ENCODE measurements at places on chromosomes 12 and 14.

DNA sequence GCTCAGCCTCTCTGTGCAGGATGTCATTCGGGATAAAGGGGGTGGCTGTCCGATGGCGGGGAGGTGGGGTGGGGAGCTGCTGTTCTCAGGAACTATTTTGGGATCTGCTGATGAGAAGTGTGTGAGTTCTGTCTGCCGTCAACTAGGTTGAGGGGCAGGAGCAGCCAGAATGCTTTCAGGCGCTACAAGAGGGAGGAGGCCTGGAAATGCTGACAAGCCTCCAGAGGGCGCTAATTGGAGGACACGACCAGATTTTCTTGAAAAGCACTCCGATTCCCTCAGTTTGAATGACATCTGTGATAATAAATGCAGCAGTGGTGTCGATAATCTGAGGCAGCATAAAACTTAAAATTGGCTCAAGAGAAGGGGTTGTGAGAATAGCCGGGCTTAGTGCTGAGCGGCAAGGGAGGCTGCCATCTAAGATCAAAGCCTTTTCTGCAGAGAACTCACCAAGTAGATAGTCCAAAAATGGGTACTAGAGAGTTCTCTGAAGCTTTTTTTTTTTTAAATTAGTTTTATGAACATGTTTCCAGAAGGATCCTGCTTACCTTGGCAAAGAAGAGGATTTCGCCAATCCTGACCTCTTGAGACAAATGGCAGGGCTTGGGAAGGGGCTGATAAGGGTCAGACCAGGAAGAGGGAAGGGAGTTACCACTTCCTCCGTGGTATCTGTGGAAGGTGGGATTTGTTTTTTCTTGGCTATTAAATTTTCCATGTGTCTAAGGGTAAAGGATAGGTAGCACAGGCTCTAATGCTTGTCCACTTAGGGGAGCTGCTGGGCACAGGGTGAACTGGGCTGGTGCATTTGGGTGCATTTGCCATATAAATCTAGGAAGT is 94.4 kb downstream of the CRACR2A start:
- H3K27me3 ChIP-seq, result no peaks in the 10 kb centered on the region
- H3K36me3 ChIP-seq, result no peaks in the 10 kb centered on the region
- H3K4me1 ChIP-seq, result peaks cover 10% of the 10 kb centered on the region
- DNase-seq, result peak; percentile 21

- H3K27me3 ChIP-seq, result no peaks in the 10 kb centered on the region
- H3K4me3 ChIP-seq, result no peak overlapping the region
- H3K27ac ChIP-seq, result no peak overlapping the region
- peaks cover 5% of the 10 kb centered on the region for H3K4me1 ChIP-seq
- no peaks in the 10 kb centered on the region for H3K36me3 ChIP-seq
- DNase-seq, result no peak
Observed at GRCh38 chr14:32825058-32825457, 113.6 kb upstream of the NPAS3 start.

DNA sequence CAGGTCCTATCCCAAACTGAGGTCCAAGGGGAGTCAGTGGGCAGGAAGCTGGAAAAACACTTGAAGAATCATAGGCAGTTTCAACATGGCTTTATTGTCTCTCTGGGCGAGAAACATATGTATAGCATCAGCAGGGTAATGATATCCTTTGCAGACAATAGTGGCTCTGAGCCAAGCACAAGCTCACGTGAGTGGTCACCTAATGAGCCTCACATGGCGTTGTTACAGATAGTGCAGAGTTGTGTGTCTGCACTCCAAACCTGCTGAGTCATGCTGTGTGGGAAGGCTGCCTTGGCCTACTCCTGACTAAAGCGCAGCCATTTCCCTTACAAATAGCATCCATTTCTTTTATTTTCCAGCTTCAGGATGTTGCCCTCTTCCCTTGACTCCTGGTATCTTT is 105.2 kb upstream of the SYT1 start:
- H3K27me3 ChIP-seq, result no peaks in the 10 kb centered on the region
- no peak overlapping the region for H3K4me3 ChIP-seq
- H3K4me1 ChIP-seq, result no peaks in the 10 kb centered on the region
- no peaks in the 10 kb centered on the region for H3K36me3 ChIP-seq
- DNase-seq, result no peak

DNA sequence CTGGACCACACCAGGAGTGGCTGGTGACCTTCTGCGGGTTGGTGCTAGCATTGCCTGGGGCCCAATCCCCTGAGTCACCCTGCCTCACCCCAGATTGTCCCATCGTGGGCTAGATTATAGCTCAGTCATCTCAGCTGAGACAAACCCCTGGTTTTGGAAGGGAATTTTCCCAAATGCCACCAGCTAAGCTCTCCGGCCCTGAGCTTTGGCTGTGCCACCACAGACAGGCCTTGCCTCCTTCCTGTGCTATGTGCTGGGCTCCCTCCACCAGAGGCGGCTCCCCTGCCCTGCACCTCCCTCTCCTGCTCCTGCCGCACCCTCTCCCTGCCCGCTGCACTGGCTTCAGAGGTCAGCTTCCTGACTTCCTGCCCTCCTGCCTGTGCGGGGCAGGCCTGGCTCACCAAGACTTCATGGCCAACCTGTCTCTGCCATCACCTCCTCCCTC is 196.3 kb downstream of the TSPAN9 start:
- no peak overlapping the region for H3K27ac ChIP-seq
- no peaks in the 10 kb centered on the region for H3K27me3 ChIP-seq
- no peak for DNase-seq
- H3K4me1 ChIP-seq, result no peaks in the 10 kb centered on the region
- H3K36me3 ChIP-seq, result no peaks in the 10 kb centered on the region

DNA sequence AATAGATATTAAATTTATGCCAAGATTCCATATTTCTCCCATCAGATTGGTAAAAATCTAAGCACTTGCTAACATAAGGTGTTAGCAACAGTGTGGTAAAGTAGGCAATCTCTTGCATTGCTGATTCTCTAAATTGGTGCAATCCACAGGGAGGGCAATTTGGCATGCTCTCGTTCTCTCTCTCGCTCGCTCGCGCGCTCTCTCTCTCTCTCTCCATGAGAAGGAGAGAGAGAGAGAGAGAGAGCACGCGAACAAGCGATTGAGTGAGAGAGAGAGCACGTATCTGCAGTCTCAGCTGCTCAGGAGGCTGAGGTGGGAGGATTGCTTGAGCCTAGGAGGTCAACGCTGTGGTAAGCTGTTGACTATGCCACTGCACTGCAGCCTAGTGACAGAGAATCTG is 25.9 kb downstream of the PSEN1 start:
- H3K36me3 ChIP-seq, result peaks cover 7% of the 10 kb centered on the region
- no peak for DNase-seq
- no peak overlapping the region for H3K4me3 ChIP-seq
- no peaks in the 10 kb centered on the region for H3K27me3 ChIP-seq

- DNase-seq, result peak; percentile 76
- peaks cover 11% of the 10 kb centered on the region for H3K4me1 ChIP-seq
- no peak overlapping the region for H3K4me3 ChIP-seq
- no peaks in the 10 kb centered on the region for H3K36me3 ChIP-seq
- no peak overlapping the region for H3K27ac ChIP-seq
Observed at GRCh38 chr12:124744659-124745464, 118.8 kb downstream of the SCARB1 start.

DNA sequence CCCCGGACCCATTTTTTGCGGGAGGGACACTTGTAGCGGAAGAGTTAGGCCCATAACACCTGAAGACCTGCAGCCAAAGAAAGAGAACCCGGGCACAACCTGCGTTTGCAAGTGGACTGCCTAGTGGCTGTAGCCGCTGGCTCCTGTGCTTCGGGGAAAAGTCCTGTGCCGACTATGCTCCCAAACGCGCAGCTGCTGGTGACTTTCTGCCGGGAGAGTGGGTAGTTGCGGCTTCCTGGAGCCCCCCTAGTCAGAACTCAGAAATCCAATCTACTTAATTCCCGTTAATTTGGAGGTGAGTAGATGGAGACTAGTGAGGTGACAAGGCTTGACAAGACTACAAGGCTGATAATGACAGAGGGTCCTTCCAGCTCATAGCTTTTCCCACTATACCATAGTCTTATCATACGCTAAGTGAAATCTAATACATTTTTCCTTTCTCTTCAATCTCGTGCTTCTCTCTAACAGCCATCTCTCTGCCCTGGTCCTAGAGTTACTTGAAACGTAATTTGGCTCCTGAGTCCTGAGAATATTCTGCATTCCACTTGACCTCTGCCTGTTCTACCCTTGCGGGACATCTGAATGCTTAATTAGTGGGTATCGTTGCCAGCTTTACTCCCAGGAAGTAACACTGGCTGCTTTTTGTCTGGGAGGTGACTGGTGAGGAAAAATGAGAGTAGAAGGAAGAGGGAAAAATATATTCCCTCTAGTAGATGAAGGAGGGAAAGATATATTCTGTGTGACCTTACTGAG is 556 bp downstream of the MTHFD1 start:
- H3K36me3 ChIP-seq, result peaks cover 6% of the 10 kb centered on the region
- H3K4me3 ChIP-seq, result peak overlapping the region; percentile 90

DNA sequence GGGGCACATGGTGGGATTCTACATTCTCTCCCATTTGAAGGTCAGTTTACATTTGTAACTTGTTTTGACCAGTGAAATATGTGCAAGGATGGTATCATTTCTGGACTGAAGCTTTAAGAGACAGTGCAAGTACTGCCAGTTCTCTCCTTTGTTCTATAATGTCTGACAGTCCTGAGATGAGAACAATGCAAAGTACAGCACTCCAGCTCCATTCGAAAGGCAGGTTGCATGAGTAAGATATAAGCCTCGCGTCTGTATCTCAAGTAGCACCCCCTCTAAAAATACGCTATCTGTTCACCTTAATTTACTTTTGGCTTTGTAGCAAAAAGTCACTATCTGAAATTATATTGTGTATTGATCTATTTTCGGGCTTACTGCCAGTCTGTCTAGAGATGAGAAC is 1122.2 kb upstream of the TMEM132C start:
- no peak for DNase-seq
- no peak overlapping the region for H3K4me3 ChIP-seq
- no peaks in the 10 kb centered on the region for H3K36me3 ChIP-seq
- H3K27ac ChIP-seq, result no peak overlapping the region
- no peaks in the 10 kb centered on the region for H3K27me3 ChIP-seq

DNA sequence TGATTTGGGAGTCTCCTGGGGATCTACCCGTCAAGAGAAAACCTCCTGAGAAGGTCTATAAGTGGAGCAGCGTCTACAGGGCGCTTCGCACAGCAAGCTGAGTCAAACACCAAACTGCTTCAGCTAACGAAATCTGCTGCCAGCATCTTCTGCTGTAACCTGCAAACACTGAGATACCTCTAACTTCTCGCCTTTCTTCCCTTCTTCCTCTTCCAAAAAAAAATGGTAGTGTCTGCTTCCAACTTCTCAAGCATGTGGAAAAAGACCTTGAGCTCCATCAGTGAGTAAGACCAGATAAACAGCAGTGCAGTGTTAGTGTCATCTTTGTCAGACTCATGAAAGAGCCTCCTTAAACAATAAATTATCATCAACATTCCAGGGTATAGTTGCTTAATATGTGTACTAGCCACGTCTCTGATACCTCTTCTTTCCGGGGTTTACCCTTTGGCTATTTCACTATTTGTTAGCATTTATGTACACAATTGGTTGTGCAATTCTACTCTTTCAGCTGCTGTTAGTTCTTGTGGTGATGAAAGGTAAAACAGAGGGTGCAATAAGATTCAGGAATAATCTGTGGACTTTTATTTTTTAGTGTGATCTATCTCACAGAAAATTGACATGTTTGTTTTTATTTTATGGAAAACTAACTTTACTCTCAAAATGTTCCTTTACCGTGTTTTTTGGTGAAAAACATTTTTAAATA is 81.6 kb downstream of the LLPH start:
- H3K36me3 ChIP-seq, result no peaks in the 10 kb centered on the region
- no peak overlapping the region for H3K27ac ChIP-seq
- DNase-seq, result no peak

- no peaks in the 10 kb centered on the region for H3K4me1 ChIP-seq
- no peaks in the 10 kb centered on the region for H3K36me3 ChIP-seq
- no peaks in the 10 kb centered on the region for H3K27me3 ChIP-seq
- no peak overlapping the region for H3K27ac ChIP-seq
- DNase-seq, result no peak
Observed at GRCh38 chr14:106787626-106788025, 1261.2 kb downstream of the TMEM121 start.

GRCh38 chr14:91365552-91365951 is 52.1 kb downstream of the CCDC88C start:
- peaks cover 7% of the 10 kb centered on the region for H3K4me1 ChIP-seq
- H3K4me3 ChIP-seq, result no peak overlapping the region

- no peak overlapping the region for H3K4me3 ChIP-seq
- H3K27ac ChIP-seq, result no peak overlapping the region
- peaks cover 97% of the 10 kb centered on the region for H3K27me3 ChIP-seq
- peaks cover 14% of the 10 kb centered on the region for H3K4me1 ChIP-seq
Observed at GRCh38 chr14:36509069-36509917, 10.7 kb downstream of the NKX2-1 start.

- no peak overlapping the region for H3K27ac ChIP-seq
- DNase-seq, result no peak
- H3K36me3 ChIP-seq, result peaks cover 46% of the 10 kb centered on the region
- no peaks in the 10 kb centered on the region for H3K4me1 ChIP-seq
Observed at GRCh38 chr12:112049351-112049750, 36.1 kb downstream of the ERP29 start.

- DNase-seq, result no peak
- no peaks in the 10 kb centered on the region for H3K4me1 ChIP-seq
- H3K36me3 ChIP-seq, result no peaks in the 10 kb centered on the region
- no peak overlapping the region for H3K27ac ChIP-seq
- H3K4me3 ChIP-seq, result no peak overlapping the region
Observed at GRCh38 chr14:53226553-53226952, 73.4 kb upstream of the DDHD1 start.

DNA sequence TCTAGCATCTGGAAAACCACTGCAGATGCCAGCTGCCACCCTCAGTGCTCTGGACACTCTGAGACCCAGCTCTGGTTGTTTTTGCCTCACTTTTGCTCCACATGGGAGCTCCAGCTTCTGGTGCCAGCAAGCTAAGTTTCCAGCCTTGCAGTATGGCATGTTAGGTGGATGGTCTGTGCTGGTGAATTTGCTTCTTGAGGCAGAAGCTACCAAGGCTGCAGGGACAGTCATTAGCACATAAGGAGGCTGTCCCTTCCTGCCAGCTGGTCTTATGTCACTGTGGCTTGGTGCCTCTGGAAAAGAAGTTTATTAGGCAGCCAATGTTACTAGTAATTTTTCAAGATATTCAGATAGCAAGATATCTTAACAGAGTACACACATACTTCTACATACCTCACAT is 64.2 kb upstream of the CSRP2 start:
- H3K4me3 ChIP-seq, result no peak overlapping the region
- H3K27ac ChIP-seq, result no peak overlapping the region
